Calu3 (cell line): ENCODE measurements at places on chromosomes 5 and 9.

- no peak for DNase-seq
Measured at GRCh38 chr5:139131921-139132432, 66.2 kb downstream of the SIL1 start.

DNA sequence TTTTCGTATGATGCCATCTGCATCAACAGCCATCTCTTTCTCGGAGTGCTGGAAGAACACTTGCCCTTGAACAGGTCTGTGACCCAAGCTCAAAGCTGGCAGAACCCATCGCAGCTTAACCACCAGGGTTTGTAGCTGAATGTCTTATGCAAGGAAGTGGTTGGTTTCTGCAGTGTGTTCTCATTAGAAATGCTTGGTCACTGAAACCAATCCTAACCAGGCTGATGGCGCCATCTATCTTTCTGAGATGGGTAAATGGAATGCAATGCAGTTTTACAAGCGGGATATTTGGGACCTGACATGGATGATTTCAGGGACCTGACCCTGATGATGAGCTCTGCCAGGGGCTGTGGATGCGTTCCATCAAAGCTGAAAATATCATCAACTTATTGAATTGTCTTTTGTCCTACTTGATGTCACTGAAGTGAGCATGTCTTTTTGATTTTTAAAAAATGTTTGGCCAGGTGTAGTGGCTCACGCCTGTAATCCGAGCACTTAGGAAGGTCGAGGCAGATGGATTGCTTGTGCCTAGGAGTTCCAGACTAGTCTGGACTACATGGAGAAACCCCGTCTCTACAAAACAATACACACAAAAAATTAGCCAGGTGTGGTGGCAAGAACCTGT lies 28.7 kb downstream of the DMRT3 start:
- DNase-seq = peak; percentile 28

- DNase-seq = no peak
Measured at GRCh38 chr9:127866535-127866934, 10.9 kb downstream of the AK1 start.

DNA sequence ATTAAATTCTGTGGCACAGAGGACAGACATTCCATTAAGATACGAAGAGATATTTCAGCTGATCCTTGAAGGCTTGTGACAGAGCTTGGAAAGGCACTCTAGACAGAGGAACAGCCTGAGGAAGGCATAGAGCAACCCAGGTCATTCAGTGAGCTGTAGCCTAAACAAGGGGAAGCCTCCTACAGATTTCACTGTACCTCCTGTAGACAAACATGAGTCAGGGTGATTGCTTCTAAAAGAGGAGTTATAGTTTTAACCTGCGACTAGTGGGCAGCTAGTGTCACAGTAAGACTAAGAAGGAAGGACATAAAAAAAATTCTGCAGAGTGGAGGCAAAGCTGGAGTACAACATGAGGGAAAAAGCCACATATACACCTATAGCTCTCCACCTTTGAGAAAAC lies 43.5 kb upstream of the ANKDD1B start:
- DNase-seq = peak; percentile 17

DNA sequence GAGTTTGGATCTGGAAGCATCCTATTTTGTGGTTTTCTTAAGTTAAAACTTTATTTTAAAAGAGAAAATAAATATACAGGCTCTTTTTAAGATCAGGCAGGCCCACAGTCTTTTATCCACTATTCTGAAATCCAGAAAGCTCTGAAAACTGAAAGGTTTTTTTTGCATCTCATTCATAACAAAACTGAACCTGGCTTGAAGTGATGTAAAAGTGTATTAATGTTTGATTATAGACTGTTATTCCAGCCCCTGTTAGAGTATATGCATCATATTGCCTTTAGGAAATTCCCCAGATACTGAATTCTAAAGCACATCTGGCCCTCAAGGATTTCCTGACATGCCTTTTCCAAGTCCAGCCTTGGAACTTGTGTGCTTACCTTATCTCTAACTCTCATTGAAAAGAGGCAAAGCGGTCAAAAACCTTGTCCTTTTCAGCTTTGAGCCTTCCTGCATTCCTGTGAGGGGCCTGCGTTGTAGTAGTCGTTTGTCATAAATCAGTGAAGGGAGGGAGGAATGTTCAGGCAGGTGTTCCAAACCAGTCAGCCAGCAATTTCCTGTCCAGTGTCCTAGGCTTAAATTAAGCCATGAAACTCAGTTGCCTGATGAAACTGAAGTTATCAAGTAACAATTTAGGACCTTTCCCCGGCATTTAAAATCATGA lies 110.4 kb downstream of the TLE4 start:
- no peak for DNase-seq

DNA sequence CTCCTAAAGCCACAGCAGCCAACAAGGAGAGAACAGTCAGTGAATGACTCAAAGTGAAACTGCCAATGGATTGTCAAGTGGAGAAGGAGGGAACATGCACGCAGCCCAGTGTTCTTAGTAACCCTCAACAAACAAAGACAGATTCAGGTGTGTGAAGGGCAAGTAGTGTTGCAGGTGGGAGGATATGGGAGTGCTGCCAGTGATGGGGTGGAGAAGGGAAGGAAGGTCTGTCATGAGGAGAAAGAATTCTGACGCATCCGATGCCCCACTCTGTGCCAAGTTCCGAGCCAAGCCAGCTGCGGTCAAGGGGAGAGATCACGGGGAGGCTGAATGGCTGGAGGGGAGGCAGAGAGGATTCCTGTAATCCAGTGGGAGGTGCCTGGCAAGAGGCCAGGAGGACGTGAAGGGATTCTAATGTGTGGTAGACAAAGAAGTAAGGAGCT lies 56.5 kb downstream of the CAST start:
- DNase-seq = peak; percentile 88

GRCh38 chr9:13186091-13186490 lies 93.4 kb downstream of the MPDZ start:
- no peak for DNase-seq

DNA sequence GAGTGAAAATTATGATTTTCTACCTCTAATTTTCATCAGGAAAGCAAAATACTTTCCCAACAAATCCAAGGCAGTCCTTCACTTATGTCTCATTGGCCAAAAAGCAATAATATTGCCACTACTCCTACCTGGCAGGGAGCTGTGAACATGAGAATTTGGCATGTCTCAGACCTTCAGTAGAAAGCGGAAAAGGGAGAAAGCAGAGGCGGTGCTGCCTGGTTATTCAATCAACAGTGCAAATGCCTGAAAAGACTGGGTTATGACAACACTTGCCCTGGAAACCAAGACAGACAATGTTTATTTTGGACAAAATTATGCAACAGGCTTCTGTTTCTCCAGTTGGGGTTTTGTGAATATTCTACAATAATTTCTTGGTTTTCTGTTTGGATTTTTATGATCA lies 194.4 kb downstream of the TAF11L14 start:
- DNase-seq = no peak

GRCh38 chr5:54756301-54756700 lies 229.1 kb downstream of the ESM1 start:
- DNase-seq = no peak

DNA sequence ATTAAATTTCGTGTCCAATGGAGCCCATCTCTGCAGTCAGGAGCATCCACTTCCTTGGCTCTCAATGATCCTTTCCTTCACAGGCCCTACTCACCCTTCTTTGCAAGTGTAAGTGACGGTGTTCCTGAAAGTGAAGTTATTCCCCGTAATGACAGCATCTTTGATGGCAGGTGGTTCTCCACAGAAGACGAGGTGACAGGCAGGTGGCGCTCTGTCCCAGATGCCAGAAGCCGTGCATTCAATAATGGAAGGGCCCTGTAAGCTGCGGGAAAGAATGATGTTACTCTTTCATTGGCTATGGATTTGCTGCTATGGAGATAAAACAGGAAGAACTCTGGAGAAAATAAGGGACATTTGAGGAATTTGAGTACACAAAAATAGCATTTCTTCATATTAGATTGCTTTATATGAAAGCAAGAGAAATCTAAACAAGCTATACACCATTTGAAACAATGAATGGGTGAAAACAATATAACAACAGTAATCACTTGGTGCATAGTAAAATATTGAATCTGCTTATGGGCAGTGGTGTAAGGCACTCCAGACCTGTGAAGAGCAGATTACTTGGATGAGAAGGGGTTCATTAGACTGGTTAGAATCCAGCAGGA lies 89.9 kb upstream of the TXNDC8 start:
- DNase-seq = peak; percentile 56

GRCh38 chr5:148952097-148952867 lies 110.6 kb downstream of the SH3TC2 start:
- DNase-seq = no peak
